Stimulated activated CD4-positive, alpha-beta T cell treated with anti-CD3 and anti-CD28 coated beads, Interleukin-15, amount 100 ng/mL, for 1 hour (primary cell): ENCODE measurements at places on chromosomes 7 and 10.

DNA sequence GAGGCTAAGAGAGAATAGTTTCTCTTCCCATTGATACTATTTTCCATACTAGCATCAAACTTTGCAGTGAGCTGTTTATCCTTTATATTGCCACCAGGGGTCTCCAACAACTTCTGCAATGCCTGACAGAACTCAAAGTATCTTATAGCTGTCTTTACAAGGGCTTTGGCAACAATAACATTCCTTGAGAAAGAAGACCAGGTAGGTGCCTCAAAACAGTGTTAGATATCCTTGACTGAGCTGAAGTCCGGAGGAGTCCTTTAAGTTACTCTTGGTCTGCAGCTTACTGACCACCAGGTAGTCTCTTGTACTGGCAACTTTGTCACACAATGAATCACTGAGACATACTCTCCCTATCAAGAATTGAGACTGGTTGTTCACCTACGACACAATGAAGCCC is 30.0 kb upstream of the TES start:
- no peak for DNase-seq

DNA sequence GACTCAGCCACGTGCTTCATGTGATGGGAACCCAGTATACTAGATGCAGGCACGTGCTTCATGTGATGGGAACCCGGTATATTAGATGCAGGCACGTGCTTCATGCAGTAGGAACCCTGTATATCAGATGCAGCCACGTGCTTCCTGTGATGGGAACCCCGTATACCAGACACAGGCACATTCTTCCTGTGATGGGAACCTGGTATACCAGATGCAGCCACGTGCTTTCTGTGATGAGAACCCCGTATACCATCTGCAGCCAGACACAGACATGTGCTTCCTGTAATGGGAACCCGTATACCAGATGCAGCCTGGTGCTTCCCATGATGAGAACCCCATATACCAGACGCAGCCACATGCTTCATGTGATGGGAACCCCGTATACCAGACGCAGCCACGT is 44.0 kb downstream of the MGMT start:
- DNase-seq: no peak

DNA sequence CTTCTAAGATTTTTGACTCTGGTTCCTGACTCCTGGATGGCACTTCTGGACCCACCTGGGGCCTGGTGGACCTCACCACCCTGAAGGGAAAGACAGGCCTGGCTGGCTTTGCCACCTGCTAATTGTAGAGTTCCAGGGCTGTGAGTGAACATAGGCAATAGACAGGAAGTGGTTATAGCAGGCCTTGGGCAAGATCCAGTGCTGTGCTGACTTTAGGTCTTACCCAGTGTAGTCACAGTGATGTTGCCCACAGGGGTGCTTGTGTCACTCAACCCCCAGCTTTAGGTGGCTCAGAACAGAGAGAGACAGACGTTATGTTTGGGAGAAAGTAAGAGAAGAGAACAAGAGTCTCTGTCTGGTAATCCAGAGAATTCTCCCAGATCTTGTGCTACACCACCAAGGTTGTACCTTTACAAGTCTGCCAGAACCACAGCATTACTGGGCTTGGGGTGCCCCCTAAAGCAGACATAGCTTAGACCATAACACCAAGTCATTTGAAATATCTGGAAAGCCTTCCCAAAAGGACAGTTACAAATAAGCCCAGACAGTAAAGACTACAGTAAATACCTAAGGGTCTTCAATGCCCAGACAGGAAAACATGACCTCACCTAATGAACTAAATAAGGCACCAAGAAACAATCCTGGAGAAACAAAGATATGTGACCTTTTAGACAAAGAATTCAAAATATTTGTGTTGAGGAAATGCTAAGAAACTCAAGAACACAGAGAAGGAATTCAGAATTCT is 303.4 kb downstream of the PCLO start:
- no peak for DNase-seq

DNA sequence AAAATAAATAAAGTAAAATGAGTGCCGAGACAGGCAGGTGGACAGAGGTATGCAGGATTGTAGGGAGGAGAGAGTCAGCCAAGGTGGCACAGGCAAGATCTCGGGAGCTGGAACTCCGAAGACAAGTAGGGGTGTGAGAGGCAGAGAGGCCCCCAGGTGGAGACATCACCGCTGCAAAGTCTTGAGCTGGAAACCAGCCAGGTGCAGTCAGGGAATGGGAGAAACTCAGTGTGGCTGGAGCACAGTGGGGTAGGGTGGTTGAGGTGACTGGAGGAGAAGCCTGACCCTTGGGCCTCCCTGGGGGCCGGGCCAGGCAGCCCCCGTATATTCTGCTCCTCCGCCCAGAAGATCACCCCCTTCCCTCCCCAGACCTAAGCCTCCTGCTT is 4.2 kb downstream of the EPHB4 start:
- DNase-seq: no peak

DNA sequence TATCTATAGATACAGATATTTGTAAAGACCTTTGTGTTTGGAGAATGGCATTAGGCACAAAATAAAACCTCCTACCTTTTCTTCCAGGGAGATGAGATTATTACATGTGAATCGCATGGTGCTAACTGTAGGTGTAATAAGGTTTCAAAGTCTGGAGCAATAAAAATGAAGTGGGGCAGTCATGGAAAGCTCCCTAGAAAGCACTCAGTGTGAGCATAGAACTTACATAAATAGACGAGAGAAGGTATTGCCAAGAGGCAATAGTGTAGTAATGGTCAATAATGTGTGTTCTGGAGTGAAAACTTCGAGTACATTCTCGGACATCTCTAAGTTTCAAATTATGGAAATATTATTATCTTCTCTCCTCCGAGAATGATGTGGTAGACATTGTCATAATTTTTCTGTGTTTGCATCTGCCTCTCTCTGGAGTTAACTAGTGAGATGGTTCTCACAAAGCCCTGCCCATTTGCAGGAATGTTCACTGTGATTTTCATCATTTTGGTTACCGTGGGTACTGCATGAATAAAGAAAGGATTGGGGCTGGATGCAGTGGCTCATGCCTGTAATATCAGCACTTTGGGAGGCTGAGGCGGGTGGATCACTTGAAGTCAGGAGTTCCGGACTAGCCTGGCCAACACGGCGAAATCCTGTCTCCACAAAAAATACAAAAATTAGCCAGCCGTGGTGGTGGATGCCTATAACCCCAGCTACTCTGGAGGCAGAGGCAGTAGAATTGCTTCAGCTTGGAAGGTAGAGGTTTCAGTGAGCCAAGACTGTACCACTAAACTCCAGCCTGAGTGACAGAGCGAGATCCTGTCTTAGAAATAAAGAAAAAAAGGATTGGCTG is 10.6 kb downstream of the VIM start:
- DNase-seq: no peak

- no peak for DNase-seq
Observed at GRCh38 chr10:50545846-50546245, 77.9 kb downstream of the SGMS1 start.

DNA sequence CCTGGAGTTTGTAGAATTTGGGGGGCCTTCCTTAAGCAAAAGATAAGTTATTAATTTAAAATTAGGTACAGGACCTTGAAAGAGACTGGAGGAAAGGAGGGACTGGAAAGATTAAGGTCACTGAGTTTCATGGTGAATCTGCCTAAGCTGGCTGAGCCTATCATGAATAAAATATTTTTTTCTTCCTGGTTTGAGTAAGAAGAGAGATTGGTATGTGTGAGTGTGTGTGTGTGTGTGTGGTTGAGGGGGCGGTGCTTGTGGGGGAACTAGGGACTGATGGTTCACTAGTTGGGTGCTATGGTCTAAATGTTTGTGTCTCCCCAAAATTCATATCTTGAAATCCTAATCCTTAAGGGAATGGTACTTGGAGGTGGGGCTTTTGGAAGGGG is 142.5 kb upstream of the PRKCQ start:
- DNase-seq: no peak

- no peak for DNase-seq
Observed at GRCh38 chr7:17299483-17299991, 1.1 kb downstream of the AHR start.

DNA sequence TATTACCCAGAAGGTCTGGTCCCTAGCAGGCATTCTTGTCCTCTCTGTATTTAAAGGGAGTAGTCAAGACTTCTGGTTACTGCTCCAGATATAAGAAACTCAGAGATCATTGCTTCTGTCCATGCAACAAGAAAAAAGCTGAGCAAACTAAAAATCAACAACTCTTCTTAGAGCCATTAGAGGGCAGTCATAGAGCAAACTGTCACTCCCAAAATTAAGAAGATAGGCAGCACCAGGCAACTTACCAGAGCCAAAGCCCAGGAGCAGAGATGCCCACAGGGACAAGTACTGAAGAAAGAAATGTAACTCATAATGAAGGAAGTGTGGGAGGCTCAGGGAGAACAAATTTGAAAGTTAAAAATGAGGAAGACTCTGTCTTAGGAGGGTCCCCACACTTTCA is 472.9 kb upstream of the COBL start:
- no peak for DNase-seq

- DNase-seq: no peak
Observed at GRCh38 chr7:104928721-104929400, 85.1 kb upstream of the KMT2E start.

GRCh38 chr10:6195846-6196245 is 6.9 kb upstream of the PFKFB3 start:
- DNase-seq: no peak

DNA sequence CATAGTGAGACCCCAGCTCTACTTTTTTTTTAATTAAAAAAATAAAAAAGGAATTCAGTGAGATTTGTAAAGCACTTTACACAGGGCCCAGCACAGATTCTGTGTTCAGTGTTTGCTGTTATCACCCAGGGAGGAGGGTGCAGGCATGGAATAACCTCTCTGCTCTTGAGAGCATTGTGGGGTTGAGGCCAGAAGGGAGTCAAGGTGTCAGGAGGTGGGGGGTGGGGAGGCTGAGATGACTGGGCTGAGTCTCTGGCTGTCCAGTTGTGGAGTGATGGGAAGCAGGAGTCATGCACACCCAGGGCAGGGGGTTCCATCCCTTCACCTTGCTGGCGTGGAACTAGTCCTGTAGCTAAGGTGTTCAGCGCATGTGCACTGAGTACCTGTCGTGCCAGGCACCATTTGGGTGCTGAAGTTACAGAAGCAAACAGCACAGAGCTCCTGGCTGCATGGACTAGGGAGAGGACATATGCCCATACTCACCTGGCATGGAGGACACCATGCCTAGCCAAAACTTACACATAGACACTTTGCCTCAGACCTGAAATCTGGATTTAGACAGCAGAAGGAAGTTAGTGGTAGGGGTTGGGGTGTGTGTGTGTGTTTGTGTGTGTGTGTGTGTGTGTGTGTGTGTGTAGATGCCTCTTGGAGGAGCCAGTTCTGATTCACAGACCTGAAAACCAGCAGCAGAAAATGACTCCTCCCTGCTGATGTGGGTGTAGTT is 69.2 kb upstream of the LRRC4 start:
- DNase-seq: no peak

GRCh38 chr7:3245077-3245476 is 56.0 kb upstream of the SDK1 start:
- DNase-seq: no peak

- no peak for DNase-seq
Observed at GRCh38 chr7:45650404-45651394, 76.5 kb downstream of the ADCY1 start.

GRCh38 chr7:5507013-5507412 is 83.4 kb upstream of the TNRC18 start:
- no peak for DNase-seq

DNA sequence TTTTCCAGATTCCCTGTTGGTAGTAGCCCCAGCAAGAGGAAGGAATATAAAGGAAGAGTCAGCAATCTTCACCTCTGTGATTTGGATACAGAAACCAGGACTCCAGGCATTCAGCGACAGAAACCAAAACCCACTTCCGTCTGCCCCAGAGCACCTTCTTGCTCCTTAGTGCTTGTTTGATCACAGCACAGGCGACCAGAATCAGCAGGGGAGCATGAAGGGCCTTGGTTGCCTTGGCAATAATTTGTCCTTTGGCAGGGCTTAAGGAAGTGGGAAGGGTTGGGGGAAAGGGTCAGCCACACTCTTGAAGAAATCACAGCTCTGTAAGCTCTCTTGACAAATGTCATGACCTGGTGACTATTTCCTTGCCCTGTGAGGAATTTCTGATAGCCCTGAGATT is 379.6 kb downstream of the OTUD1 start:
- DNase-seq: no peak

DNA sequence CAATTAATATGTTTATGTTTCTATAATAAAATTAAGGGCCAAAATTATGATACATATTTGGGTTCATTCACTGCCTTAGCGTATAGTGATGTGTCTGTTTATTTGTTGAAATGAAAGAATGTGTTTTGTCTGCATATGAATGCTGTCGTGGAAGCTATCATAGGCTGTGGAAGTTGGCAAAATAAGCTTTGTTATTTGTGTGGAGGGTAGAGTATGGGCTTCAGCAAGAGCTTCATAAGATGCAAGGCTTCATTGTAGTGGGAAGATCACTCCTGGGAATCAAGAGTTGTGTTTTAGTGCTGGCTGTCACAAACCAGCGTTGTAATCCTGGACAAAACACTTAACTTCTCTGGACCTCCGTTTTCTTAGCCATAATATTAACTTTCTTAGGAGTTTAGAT is 2.5 kb downstream of the SLK start:
- DNase-seq: no peak

GRCh38 chr10:114881417-114881816 is 56.6 kb upstream of the TRUB1 start:
- DNase-seq: no peak

DNA sequence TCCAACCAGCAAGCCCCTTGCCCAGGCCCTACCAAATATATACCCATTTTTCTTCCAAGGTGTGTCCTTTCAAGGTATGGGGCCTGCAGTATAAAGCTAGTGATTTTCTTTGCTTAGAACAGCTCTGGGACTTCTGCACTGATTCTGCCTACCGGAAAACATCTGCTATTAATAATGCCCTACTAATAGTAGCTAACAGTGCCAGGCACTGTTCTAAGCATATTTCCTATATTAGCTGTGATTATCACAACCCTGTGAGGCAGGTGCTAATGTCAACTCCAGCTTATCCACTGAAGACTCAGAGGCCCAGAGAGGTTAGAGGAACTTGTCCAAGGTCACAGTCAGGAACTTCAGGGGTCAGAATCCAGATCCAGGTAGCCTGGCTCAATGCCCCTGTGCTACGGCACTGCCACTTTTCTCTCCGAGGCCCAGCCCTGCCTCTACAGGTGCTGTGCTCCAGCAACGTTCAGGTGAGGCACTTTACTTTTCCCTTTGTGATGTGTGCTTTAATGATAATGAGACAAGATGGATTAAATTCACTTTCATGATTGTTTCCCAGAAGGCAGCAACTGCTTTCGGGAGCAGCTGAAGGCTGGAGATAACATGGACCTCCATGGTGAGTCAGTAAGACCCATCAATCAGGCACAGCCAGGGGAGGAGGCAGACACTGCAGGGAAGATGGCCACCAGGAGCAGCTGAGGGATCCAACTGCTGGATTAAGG is 26.7 kb downstream of the TAS2R41 start:
- DNase-seq: no peak

DNA sequence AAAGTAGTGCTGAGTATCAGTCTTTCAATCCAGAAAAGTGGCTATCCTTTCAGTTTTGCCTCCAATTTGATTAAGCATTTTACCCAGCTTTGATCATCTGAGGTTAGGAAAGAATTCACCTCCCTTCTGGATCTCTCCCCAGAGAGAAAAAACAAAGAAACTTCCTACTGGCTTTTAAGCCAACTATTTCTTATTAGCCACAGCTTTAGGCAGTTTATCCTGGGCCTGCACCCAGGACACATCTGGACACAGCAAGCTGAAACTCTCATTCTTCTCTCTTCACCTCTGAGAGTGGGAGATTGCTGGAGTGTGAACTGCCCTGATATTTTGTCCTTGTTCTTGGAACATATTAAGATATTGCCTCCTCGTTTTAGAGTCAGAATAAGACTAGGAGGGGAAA is 43.5 kb upstream of the LSM8 start:
- DNase-seq: no peak

- no peak for DNase-seq
Observed at GRCh38 chr7:80054356-80054755, 80.3 kb upstream of the GNAI1 start.

- DNase-seq: no peak
Observed at GRCh38 chr10:71380841-71381240, 15.9 kb upstream of the CDH23 start.
